ENCODE measurements at places on chromosomes 5 and 9. TPM values are rescaled to one million over a fixed set of nuclear protein-coding genes. Genes with fewer than 3 reads are reported as not detected.

DNA sequence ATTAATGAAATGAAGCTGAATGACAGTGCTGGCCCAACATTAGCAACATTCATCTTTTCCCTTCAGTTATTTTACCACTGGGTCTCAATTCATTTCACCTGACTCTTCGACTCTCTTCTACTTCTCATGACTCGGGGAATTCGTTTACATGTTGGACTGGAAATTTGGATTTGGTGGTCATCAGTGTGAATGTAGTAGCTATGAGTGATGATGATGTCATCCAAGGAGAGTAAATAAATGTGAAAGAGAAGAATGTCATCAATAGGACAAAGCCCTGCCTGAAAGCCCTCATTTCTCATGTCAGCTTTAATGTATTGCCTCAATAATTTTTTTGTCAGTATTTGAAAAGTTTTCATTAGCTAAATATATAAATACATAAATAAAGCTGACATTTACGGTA lies 21.9 kb upstream of the CFAP95 start:
- H3K27ac ChIP-seq = no peak overlapping the region
- no peak overlapping the region for H3K4me3 ChIP-seq
- no peak for DNase-seq

GRCh38 chr5:56685503-56686217 lies 129.7 kb upstream of the MAP3K1 start:
- H3K27ac ChIP-seq = no peak overlapping the region
- H3K27me3 ChIP-seq = no peaks in the 10 kb centered on the region
- peaks cover 39% of the 10 kb centered on the region for H3K4me1 ChIP-seq

FCN1 gene
- not detected for total RNA-seq

PCDHB7 gene
- not detected for total RNA-seq

PCDHA7 gene
- total RNA-seq = not detected

NUDT12 gene
- 2.4 TPM for total RNA-seq

CRHBP gene
- total RNA-seq = 0.23 TPM

SPATA31D4 gene
- total RNA-seq = not detected
